ENCODE measurements at places on chromosomes 16 and 17. TPM values are rescaled to one million over a fixed set of nuclear protein-coding genes. Genes with fewer than 3 reads are reported as not detected.

Gene ABI3
- total RNA-seq, result 0.24 TPM

Gene ENPP7
- not detected for total RNA-seq

Gene CCL16
- not detected for total RNA-seq

Gene ZG16
- total RNA-seq, result not detected

Gene TBC1D3
- total RNA-seq, result not detected

Gene CCDC40
- total RNA-seq, result 1.3 TPM

Gene CACNG4
- not detected for total RNA-seq

Gene LGALS3BP
- 524 TPM for total RNA-seq

Gene FA2H
- total RNA-seq, result not detected

Gene PDILT
- not detected for total RNA-seq

Gene C1QL1
- total RNA-seq, result 8.2 TPM

Gene PRR29
- not detected for total RNA-seq

Gene RTN4RL1
- 7.6 TPM for total RNA-seq

Gene KRT14
- total RNA-seq, result not detected

Gene PIEZO1
- 91.5 TPM for total RNA-seq

Gene MYADML2
- not detected for total RNA-seq

Gene DHRS7B
- total RNA-seq, result 15.9 TPM

Gene TEX14
- not detected for total RNA-seq

Gene KSR1
- 0.96 TPM for total RNA-seq

Gene ERCC4
- total RNA-seq, result 10.0 TPM

Gene RCVRN
- 0.36 TPM for total RNA-seq

Gene SLC43A2
- total RNA-seq, result 2.5 TPM

Gene MPP2
- 0.96 TPM for total RNA-seq

Gene SNRNP25
- total RNA-seq, result 39.0 TPM

Gene IL34
- 0.12 TPM for total RNA-seq

Gene ABCC11
- total RNA-seq, result not detected

Gene CENPV
- total RNA-seq, result 6.5 TPM

Gene KRTAP17-1
- not detected for total RNA-seq

Gene CCL17
- total RNA-seq, result not detected

Gene CHD9NB
- total RNA-seq, result not detected

Gene HOXB4
- total RNA-seq, result 1.7 TPM

Gene CDRT15
- total RNA-seq, result 0.84 TPM

Data from RPMI7951 (cell line).